ENCODE measurements at places on chromosomes 6 and 20. TPM values are rescaled to one million over a fixed set of nuclear protein-coding genes. Genes with fewer than 3 reads are reported as not detected.

DNA sequence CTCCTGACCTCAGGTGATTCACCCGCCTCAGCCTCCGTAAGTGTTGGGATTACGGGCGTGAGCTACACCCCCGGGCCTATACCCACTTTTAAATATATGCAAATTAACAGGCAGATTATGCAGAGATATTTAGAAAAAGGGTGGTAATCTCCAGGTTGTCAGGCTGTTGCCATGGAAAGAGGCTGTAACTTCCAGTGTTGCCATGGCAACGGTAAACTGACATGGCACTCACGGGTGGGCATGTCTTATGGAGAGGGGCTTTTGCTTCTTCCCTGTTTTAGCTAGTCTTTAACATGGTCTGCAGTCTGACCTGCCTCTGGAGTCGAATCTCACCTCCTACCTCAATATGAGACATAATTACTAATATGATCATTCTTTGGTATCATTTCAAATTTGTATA lies 44.9 kb downstream of the ZNF334 start:
- DNase-seq, result no peak

- DNase-seq, result no peak
Observed at GRCh38 chr6:133070410-133071043, 170.6 kb upstream of the EYA4 start.

- DNase-seq, result no peak
Observed at GRCh38 chr20:44600758-44601201, 18.4 kb downstream of the PKIG start.

GRCh38 chr6:78942446-78942845 lies 75.1 kb downstream of the IRAK1BP1 start:
- no peak for DNase-seq

- DNase-seq, result no peak
Observed at GRCh38 chr6:43669922-43670622, 17.5 kb downstream of the MRPS18A start.

GRCh38 chr6:96727144-96727543 lies 110.1 kb downstream of the GPR63 start:
- no peak for DNase-seq

DNA sequence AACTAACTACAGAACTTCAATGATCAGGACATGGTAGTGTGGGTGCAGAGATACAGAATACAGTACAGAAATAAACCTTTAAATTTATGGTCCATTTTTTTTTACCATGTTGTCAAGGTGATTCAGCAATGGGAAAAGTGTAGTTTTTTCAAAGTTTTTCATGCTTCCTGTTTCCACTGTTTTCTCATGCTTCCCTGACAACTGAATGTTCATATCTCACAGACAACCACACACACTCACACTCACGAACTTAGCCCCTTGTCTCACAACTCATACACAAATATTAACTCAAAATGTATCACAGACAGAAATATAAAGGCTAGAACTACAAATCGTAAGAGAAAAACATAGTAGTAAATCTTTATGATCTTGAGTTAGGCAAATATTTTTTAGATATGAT lies 232.6 kb upstream of the CDYL start:
- no peak for DNase-seq

DNA sequence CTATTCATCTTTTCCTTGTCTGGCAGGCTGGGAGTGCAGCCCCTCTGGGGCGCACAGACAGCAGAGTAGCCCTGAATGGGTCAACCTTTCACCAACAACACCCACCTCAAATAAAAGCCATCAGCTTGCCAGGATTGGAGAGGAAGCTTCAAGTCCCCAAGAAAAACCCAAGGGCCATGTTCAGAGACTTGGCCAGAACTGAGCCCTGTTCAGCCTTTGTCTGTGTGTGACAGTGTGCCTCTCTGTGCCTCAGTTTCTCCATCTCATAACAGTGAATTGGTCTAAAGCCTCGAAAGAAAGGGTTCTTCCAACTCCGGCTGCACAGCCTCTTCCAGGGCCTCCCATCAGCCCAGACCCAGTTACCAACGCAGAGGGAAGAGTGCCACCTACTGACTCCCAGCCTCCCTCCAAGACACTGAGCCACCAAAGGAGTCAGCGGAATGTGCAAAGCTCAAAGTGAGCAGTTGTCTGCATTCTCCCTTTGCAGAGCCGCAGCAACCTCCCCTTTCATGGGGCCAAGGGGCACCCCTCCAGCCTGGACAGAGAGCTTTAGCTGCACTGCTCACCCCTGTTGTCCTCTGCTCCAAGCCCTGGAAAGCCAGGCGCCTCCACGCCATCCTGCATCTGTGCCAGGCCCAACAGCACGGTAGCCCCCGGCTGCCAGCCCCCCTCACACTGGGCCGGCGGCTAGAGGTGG lies 82.7 kb upstream of the TOP1 start:
- DNase-seq, result peak; percentile 78

GRCh38 chr6:157575436-157576145 lies 194.6 kb downstream of the ZDHHC14 start:
- no peak for DNase-seq

GRCh38 chr6:144411531-144412165 lies 126.5 kb downstream of the UTRN start:
- no peak for DNase-seq

- no peak for DNase-seq
Observed at GRCh38 chr6:85464260-85464644, 14.4 kb downstream of the NT5E start.

- DNase-seq, result no peak
Observed at GRCh38 chr6:17470938-17471327, 77.5 kb downstream of the CAP2 start.

GRCh38 chr20:43949741-43950618 lies 35.3 kb downstream of the TOX2 start:
- DNase-seq, result no peak

GRCh38 chr6:89133981-89134380 lies 11.9 kb upstream of the PM20D2 start:
- DNase-seq, result no peak

DNA sequence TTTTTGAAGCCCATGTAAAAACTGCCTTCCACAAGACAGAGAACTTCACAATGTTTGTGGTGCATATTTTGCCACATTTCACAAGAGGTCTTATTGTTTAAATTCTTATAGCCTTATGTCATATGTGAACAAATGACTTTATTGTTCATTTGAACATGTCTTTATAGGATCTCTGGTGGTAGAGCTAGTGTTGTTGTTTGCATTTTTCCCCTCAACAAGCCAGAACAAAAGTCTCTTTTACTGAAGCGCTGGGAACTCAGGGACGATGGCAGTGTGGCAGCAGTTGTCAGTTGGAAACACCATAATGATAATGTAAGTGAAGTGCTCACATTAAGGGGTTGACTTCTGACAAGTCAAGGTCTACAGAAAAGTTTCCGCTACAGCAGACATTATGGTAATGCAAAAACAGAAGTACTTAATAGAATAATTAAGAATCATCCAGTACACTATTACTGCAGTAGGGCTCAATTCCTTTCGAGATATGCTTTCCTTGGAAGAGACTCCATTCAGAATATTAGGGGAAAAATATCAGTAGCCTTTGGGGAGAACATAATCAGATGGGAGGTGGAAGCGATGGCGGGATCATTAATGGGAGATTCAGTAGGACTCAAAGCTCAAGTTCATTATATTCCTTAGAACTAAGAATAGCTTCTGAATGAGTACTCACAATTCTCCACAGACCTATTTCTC lies 180.0 kb downstream of the GJA10 start:
- no peak for DNase-seq

GRCh38 chr20:41131594-41132387 lies 5.6 kb upstream of the PLCG1 start:
- no peak for DNase-seq

- DNase-seq, result peak; percentile 31
Observed at GRCh38 chr6:4344317-4344899, 209.0 kb upstream of the ECI2 start.

GRCh38 chr6:130935978-130936377 lies 108.8 kb downstream of the SMLR1 start:
- DNase-seq, result no peak

- DNase-seq, result no peak
Observed at GRCh38 chr20:14643146-14643545, 305.7 kb upstream of the FLRT3 start.

DNA sequence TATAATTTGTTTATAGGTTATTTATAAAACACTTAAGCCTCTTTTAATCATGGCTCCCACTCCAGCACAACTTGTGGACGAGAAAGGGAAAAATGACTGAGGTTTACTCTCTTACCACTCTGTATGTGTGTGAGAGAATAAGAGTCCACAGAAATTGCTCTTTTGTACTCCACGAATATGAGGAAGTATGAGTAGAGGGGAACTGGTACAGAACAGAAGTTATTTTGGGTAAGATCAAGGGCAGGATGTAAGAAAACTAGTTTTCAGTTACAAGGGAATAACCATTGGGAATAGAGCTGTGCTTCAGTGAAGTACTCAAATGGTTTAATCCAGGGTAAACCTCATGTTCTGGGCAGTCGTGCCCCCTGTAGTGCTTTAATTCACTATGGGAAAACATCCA lies 72.6 kb downstream of the REV3L start:
- DNase-seq, result no peak

The PNPLA1 gene
- not detected for total RNA-seq

The KCNK5 gene
- 10.1 TPM for total RNA-seq

The VWA7 gene
- total RNA-seq, result 6.4 TPM

The ZSCAN12 gene
- 12.4 TPM for total RNA-seq

The SMOC2 gene
- total RNA-seq, result 4.2 TPM

The SCAND1 gene
- total RNA-seq, result 71.6 TPM

The HLA-DMB gene
- total RNA-seq, result 0.43 TPM

The IRF4 gene
- not detected for total RNA-seq

The CST5 gene
- 0.79 TPM for total RNA-seq

All from type B pancreatic cell (in vitro differentiated cells).